ENCODE measurements at places on chromosomes 12 and 14.

- DNase-seq = no peak
Observed at GRCh38 chr12:12671850-12672660, 23.9 kb downstream of the GPR19 start.

GRCh38 chr12:61991661-61992060 is 268.5 kb upstream of the USP15 start:
- DNase-seq = no peak

GRCh38 chr14:95151561-95151960 is 5.8 kb downstream of the DICER1 start:
- no peak for DNase-seq

DNA sequence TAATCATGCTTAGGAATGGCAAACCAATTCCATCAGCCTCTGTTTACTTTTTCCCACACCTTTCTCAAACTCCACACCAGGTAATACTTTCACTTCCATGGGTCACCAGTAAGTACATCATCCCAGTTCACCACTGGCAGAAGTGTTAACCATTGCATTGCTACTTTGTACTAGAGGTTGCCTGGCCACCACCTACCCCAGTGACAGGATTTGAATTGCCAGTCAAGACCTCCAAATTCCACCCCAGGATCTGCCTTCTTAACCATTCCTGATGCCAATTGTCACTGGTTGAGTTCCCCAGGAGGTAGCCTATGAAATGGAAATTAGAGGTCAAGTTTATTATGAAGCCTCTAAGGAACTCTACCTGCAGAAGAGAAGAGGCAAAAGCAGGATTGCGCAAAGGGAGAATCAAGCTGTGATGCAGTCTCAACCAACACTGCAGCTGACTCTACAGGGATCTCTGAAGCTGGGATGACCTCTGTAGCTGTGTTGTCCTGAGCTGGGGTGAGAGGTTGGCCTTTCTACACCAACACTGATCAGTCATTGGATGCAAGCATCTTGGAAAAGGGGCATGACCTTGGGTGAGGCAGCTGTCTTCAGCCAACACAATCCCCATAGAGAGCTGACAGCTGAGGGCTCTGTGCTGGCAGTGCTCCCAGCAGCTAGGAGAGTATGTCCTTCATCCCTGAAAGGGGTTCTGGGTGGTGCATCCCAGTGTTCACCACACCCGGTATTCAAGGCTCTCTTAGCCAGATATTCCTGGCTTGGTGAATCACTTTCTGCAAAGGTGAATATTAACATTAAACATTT is 37.0 kb upstream of the HMGA2 start:
- no peak for DNase-seq

DNA sequence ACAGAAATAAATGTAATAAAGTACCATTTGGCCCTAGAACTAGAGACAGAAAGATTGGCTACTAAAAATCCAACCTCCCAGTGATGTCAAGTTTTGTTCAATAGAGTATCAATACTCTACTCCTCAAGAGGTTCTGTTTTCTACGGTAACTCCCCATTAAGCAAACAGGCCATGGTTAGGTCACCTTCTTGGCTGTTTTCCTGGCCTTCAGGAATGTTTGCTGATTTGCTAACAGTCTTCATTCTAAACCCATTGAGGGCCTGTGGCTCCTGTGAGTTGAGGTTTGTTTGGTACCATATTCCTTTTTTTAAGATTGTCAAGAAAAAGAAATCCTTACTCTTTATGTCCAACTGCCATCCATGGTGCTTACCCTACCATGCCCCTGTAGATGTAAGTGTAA is 1022.0 kb upstream of the TMEM132C start:
- DNase-seq = no peak

GRCh38 chr14:51335961-51336723 is 96.1 kb downstream of the TMX1 start:
- no peak for DNase-seq

DNA sequence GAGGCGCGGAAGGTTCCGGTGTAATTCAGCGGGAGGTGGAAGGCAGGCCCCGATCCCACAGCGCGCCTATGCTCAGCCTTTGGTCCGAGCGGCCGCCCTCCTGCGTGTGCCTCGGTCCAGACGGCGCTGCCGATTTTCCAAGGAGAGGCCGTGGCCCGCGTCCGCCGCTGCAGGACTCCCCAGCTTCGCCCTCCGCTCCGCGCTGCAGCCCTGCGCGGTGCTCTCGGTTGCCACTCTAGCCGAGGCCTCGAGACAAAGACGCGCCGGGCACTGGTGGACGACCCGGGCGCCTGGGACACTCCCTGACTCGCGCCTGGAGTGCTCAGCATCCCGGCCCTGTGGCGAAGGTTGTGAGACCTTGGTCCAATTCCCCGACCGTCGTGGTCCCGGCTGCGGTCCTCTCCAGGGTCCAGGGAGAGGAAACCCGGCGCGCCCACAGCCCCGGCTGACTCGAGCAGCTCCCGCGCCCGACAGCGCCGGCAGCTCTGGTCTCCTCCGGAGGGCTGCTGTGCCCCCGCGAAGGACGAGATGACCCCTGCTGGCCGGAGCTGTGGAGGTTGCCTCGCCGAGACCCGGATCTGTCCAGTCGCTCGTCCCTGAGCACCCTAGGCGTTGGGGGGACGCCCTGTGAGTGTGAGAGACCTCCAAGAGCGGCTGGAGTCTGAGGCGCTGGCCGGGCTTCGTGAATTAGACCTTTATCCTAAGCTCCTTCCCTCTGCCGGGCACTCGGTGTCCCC is 6.5 kb downstream of the HOXC12 start:
- no peak for DNase-seq

- no peak for DNase-seq
Observed at GRCh38 chr14:96170961-96171592, 33.6 kb upstream of the BDKRB2 start.

DNA sequence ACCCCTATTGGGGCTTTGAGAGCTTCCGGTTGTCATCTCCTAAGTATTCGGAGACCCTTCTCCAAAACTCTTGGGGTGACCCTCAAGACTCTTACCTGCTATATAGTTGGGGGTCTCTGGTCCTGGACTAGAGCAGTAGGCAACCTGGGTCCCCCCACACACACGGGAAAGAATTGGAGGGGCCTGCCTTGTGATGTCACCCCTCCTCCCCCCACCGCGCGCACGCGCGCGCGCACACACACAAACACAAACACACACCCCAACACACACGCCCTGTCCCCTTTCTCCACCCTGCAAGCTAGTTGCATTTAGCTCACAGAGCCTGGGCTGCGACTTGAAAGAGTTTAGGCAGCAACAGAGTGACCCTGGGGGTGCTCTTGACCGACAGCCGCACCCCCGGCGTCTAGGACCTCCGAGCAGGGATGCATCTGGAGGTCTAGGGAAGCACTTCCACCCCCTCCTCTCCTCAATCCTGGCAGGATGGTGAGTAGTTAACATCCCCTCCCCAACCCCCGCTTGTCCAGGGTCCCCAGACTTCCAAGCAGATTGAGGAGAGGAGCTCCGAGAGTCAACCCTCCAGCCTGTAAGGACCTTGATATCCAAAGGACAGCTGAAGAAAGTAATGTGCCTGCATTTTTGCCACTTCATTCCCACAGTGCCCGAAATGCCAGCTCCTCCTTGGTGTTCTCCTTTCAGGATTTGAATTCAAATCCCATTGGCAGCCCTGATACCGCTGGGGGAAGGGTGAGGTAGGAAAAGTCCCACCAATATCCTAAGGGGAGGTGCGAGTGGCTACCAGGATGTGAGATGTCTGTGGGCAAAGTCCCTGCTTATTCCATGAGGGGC is 1.4 kb upstream of the DNAJC14 start:
- DNase-seq = peak; percentile 88

DNA sequence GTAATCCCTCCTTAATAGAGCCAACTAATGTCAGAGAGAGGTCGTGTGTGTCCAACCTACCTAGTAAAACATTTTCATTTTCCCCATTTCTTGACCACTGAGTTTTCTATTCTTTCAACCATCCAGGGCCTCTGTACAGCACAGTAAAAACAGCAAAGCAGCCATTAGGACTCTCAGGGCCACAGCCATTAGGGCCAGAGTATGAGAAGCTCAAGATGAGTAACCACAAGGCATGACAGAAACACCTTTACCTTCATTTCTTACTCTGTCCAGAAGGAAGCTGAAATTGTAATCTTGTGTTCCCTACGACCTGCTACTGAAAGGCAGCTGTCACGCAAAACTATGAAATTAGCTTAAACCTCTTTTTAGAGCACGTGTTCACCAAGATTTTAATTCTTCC is 2.3 kb downstream of the SPPL3 start:
- DNase-seq = no peak

- no peak for DNase-seq
Observed at GRCh38 chr12:117494833-117495655, 133.6 kb upstream of the NOS1 start.

- peak; percentile 90 for DNase-seq
Observed at GRCh38 chr14:60249321-60250256, 568 bp downstream of the PPM1A start.

- DNase-seq = no peak
Observed at GRCh38 chr12:47698055-47698454, 7.8 kb downstream of the RPAP3 start.

DNA sequence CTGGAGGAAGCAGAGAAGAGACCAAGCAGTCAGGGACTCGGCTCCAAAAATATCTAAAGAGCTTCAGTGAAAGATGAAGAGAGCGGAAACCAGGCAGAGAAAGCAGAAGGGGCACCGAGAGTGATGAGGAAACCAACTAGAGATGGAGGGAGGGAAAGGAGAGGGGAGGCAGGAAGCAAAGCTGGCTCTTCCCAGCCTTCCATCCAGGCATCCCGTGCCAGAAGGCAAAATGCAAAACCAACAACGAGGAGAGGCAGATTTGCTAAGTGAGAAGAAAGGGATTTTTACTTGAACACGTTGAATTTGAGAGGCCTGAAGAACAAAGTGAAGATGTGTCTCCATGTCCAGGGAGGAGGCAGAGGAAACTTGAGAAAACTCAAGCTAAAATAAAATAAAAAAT is 90.1 kb downstream of the NUAK1 start:
- DNase-seq = no peak

DNA sequence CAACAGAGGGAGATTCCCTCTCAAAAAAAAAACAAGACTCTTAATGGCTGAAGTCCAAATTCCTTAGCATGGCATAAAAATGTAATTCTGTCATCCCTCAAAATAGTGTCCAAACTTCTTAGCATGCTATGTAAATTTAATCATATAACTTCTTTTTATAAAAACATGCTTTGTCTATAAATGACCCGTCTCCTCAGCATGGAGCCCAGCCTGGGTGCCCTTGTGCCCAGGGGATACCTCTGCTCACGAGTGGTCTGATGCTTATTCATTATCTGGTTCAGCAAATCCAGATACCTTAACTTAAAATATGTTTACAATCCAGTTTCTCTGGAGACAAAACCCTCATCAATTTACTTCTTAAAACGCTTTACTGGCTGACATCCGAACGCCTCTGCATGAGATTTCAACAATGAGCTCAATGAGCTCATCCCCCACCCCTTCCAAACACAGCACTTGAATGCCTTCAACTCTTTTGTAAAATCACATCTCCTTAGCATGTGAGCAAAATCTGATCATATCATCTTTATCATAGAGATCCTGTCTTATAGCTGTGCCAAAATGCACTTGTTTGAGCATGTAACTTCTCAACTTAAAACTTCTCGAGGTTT is 15.7 kb downstream of the RTL1 start:
- no peak for DNase-seq

GRCh38 chr12:67909091-67909531 is 80.1 kb upstream of the IFNG-AS1 start:
- DNase-seq = no peak

DNA sequence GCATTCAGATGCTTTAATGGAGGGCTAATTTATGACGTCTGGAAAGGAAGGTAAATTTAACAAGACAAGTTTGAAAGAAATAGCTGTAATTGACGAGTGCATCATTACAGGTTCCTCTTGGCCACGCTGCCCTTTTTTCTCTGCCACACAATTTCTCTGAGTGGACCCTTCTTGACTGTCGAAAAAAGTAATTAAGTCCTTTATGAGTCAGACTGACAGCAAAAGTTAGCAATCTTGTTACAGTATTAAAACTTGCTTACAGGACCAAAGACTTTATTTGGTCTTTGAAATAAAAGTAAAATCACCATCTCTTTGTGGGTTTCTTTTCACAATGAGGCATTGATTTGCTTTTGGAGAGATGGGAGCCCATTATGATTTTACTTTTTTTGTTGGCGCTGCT is 42.6 kb downstream of the SAMD4A start:
- no peak for DNase-seq

- peak; percentile 77 for DNase-seq
Observed at GRCh38 chr14:77208291-77208978, 26.8 kb downstream of the TMEM63C start.

GRCh38 chr12:6866163-6866919 is 990 bp upstream of the TPI1 start:
- DNase-seq = no peak

DNA sequence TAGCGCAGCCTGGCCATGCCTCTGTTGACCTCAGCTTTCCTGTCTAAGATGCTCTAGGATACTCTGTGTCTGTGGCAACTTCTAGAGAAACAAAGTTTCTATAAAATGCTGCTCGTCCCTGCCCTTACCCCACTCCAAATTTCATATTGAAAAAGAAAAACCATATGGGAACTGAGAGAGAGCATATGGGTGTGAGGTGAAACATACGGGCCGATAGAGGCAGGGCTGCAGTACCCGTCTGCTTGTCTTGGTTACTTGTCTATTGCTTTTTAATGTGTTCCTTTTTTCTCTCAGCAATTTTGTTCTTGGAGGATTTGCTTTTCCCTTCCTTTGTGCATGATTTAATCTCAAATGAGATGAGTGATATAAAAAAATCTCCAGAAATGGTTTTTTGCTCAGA is 113.0 kb downstream of the SRGAP1 start:
- no peak for DNase-seq

- no peak for DNase-seq
Observed at GRCh38 chr12:47991106-47992061, 12.9 kb downstream of the COL2A1 start.

DNA sequence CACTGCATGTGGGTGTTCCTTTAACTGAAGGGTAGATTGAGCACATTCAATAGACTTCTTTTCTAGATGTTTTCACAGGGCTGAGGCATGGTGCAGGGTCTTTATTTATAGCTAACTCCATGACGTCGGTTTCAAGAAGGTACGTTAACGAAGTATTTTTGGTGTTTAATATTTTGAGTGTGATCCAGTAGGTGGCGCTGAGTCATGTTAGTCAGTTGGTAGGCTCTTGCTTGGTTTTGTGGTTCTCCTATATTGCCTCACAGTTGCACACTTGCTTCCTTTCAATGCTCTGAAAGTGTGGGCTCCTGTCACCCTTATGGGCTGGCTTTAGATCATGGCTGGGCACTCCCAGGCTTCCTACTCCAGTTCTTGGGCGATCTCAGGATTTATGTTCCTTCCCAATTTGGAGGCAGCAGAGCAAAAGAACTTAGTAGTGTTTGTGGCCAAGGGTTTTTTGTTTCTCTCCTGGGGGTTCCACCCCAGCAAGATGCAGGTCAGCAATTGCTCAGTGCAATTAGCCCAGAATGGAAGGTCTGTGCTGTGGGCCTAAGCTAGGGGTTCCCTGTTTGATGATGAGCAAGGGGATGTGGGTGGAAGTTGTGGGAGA is 471.6 kb upstream of the FOXG1 start:
- no peak for DNase-seq

Measured in Right ventricle myocardium inferior (tissue), 1 donor.